Activated CD4-positive, alpha-beta memory T cell treated with anti-CD3 and anti-CD28 coated beads for 36 hours (primary cell): ENCODE measurements at places on chromosomes 4 and X. TPM values are rescaled to one million over a fixed set of nuclear protein-coding genes. Genes with fewer than 3 reads are reported as not detected.

The MAGEA11 gene
- not detected for total RNA-seq

The NDP gene
- not detected for total RNA-seq

The GLRA2 gene
- total RNA-seq = not detected

The NPNT gene
- not detected for total RNA-seq

The SHROOM2 gene
- total RNA-seq = not detected

The RNF212 gene
- total RNA-seq = 0.87 TPM

The SSR4 gene
- total RNA-seq = 203 TPM

The LNX1 gene
- not detected for total RNA-seq

The CMC4 gene
- total RNA-seq = 4.9 TPM

GRCh38 chr4:14364953-14365536 is 637.2 kb upstream of the CPEB2 start:
- H3K4me3 ChIP-seq = no peak overlapping the region
- no peaks in the 10 kb centered on the region for H3K27me3 ChIP-seq
- H3K4me1 ChIP-seq = no peaks in the 10 kb centered on the region
- no peak for DNase-seq
- no peaks in the 10 kb centered on the region for H3K36me3 ChIP-seq

DNA sequence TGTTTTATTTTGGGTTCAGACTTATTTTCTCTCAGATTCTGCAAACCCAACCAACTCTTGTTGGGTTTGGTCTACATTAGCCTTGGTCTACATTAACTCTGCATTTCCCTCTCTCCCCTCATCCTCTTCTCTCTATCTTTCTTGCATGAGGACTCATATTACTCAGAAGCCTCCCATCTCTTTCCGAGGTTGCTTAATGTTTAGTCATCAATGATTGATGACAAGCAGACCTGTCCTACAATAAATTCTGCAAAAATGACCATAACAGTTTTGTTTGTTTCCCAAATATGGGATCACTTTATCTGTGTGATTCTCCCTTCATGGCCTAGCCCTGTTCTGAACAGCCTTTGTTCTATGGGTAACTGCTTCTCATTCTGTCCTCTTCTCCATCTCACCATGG is 75.2 kb downstream of the GABRB1 start:
- no peaks in the 10 kb centered on the region for H3K4me1 ChIP-seq
- no peak overlapping the region for H3K4me3 ChIP-seq
- H3K36me3 ChIP-seq = no peaks in the 10 kb centered on the region
- H3K27ac ChIP-seq = no peak overlapping the region
- no peak for DNase-seq

GRCh38 chr4:87046121-87046551 is 111.3 kb downstream of the AFF1 start:
- no peaks in the 10 kb centered on the region for H3K27me3 ChIP-seq
- H3K36me3 ChIP-seq = peaks cover 32% of the 10 kb centered on the region

DNA sequence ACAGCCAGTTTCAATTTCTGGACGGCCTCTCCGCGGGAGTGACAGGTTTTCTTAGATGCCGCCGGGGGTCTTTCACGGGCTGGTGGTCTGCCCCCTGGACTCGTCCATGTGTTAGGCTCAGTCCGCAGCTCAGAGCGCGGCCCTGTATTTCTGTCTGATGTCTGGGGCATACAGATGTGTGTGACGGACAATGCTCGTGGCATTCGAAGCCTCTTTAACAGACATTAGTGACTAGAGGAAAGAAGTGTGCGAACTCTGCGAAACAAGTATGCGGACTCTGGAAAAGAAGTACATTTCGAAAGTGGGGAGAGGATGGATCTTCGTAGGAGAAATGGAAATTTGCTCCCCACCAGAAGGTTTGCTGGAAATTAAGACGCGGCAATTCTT is 793 bp upstream of the DCUN1D4 start:
- H3K36me3 ChIP-seq = peaks cover 1% of the 10 kb centered on the region
- peak overlapping the region; percentile 89 for H3K4me3 ChIP-seq
- H3K4me1 ChIP-seq = peaks cover 18% of the 10 kb centered on the region
- no peaks in the 10 kb centered on the region for H3K27me3 ChIP-seq
- peak overlapping the region; percentile 89 for H3K27ac ChIP-seq
- peak; percentile 16 for DNase-seq

DNA sequence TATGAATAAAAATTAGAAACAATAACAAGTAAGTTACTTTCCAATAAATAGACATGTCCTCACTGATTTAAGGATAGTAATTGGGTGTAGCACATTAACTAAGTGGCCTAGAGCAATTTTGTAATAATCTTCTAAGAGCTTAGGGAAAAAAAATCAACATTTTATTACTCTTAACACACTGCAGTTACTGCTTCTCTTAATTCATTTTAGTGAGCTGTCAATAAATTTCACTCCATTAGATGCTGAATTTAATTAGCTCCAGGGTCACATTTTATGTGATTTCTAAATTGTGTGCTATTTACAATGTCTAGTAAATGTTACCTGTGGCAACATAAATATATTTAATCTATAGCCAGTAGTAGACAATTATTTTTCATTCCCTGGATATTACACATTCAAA is 612.0 kb downstream of the C4orf33 start:
- no peak overlapping the region for H3K27ac ChIP-seq
- no peak for DNase-seq
- no peaks in the 10 kb centered on the region for H3K27me3 ChIP-seq
- H3K4me3 ChIP-seq = no peak overlapping the region

GRCh38 chrX:9033989-9034388 is at the start of gene FAM9B:
Gene FAM9B, minus strand, starts transcription at chrX:9034127. Its CDS starts 1,141 bp downstream, at chrX:9032986.
- H3K27ac ChIP-seq = no peak within 1 kb of the TSS
- peaks cover 4% of the 10 kb centered on the region for H3K4me1 ChIP-seq
- no peaks in the 10 kb centered on the region for H3K36me3 ChIP-seq
- H3K27me3 ChIP-seq = no peaks in the 10 kb centered on the region
- DNase-seq = no peak

DNA sequence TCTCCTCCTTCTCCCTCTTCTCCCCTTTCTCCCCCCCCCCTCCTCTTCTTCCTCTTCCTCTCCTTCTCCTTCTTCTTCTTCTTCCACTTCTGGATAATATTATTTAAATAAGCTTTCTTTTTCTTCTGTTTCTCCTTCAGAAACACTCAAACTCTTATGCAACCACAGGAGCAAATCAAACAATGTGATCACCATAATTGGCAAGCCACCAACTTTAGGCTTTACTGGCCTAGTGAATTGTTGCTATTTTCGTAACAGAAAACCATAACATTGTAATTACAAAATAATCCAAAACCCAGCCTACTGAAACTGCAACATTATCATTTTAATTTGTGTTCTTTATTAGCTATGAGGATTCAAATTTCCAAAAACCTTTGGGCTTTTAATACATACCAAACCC is 14.3 kb downstream of the DCAF8L1 start:
- no peak for DNase-seq
- no peak overlapping the region for H3K4me3 ChIP-seq
- H3K27ac ChIP-seq = no peak overlapping the region
- H3K36me3 ChIP-seq = no peaks in the 10 kb centered on the region
- H3K27me3 ChIP-seq = no peaks in the 10 kb centered on the region
- no peaks in the 10 kb centered on the region for H3K4me1 ChIP-seq

DNA sequence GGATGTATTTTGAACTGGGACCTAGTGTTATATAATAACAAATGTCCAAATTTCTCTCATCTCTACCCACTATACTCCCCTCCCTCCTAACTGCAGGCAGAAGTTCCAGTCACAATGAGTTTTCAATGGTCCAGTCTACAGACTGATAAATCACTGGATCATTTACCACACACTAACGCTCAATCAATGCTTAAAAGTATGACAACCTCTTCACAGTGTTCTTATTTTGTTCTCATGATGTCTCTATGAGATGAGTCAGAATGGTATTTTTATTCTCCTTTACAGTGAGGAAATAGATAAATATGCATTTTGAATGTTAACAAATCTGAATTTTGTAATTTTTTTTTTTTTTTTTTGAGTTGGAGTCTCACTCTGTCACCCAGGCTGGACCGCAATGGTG is 83.7 kb upstream of the ETNPPL start:
- H3K27me3 ChIP-seq = peaks cover 4% of the 10 kb centered on the region
- H3K27ac ChIP-seq = no peak overlapping the region
- peaks cover 11% of the 10 kb centered on the region for H3K4me1 ChIP-seq
- no peak for DNase-seq
- no peak overlapping the region for H3K4me3 ChIP-seq

DNA sequence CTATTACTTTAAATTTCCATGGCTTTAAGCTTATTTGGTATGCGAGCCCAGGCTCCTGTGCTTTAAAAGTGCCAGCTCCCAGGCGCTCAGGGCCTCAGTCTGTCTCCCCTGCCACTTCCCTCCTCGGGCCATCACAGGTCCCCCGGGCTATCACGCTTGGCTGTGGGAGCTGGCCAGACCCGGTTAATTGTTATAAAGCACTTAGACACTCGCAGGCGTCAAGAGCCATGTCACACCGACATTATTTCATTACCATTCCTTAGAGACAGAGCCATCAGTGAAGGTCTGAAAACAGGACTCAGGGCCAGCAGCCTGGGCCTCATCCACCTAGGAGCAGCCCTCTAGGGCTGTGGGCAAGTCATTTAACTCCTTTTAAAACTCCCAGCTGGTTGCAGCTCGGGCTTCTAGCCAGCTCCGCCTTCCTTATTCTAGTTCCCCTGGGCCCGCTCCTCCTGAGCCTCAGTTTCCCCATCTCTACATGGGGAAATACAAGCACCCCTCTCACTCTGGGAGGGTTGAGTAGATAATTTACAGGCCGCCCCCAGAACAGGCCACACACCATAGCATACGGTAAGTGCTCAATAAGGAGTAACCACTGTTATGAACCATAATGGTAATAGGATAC is 99.0 kb downstream of the HMX1 start:
- no peaks in the 10 kb centered on the region for H3K27me3 ChIP-seq
- H3K4me1 ChIP-seq = no peaks in the 10 kb centered on the region
- no peaks in the 10 kb centered on the region for H3K36me3 ChIP-seq
- H3K27ac ChIP-seq = no peak overlapping the region

- H3K36me3 ChIP-seq = no peaks in the 10 kb centered on the region
- H3K4me3 ChIP-seq = no peak overlapping the region
- H3K27ac ChIP-seq = no peak overlapping the region
- H3K4me1 ChIP-seq = no peaks in the 10 kb centered on the region
- no peak for DNase-seq
- no peaks in the 10 kb centered on the region for H3K27me3 ChIP-seq
These were observed 94.3 kb downstream of the TEX13A start for GRCh38 chrX:105126201-105126600.

- H3K27ac ChIP-seq = peak overlapping the region; percentile 98
- peaks cover 56% of the 10 kb centered on the region for H3K4me1 ChIP-seq
- DNase-seq = no peak
- H3K27me3 ChIP-seq = no peaks in the 10 kb centered on the region
These were observed 17.6 kb downstream of the GPR174 start for GRCh38 chrX:79162076-79162475.

GRCh38 chr4:156169861-156170260 is 216.2 kb upstream of the CTSO start:
- no peaks in the 10 kb centered on the region for H3K27me3 ChIP-seq
- DNase-seq = no peak
- no peaks in the 10 kb centered on the region for H3K4me1 ChIP-seq
- H3K27ac ChIP-seq = no peak overlapping the region

GRCh38 chr4:163701916-163702315 is 207.4 kb downstream of the TMA16 start:
- no peak for DNase-seq
- H3K36me3 ChIP-seq = no peaks in the 10 kb centered on the region
- H3K4me3 ChIP-seq = no peak overlapping the region

- no peaks in the 10 kb centered on the region for H3K4me1 ChIP-seq
- no peak overlapping the region for H3K4me3 ChIP-seq
- no peaks in the 10 kb centered on the region for H3K36me3 ChIP-seq
These were observed 225.6 kb downstream of the FBXW7 start for GRCh38 chr4:152310257-152310656.

- no peak overlapping the region for H3K27ac ChIP-seq
- no peak overlapping the region for H3K4me3 ChIP-seq
- no peaks in the 10 kb centered on the region for H3K36me3 ChIP-seq
- DNase-seq = no peak
- H3K4me1 ChIP-seq = no peaks in the 10 kb centered on the region
These were observed 41.5 kb upstream of the DCAF8L2 start for GRCh38 chrX:27548624-27549023.

GRCh38 chr4:74317616-74318246 is 9.5 kb downstream of the EPGN start:
- DNase-seq = no peak
- H3K36me3 ChIP-seq = no peaks in the 10 kb centered on the region
- H3K4me1 ChIP-seq = no peaks in the 10 kb centered on the region

DNA sequence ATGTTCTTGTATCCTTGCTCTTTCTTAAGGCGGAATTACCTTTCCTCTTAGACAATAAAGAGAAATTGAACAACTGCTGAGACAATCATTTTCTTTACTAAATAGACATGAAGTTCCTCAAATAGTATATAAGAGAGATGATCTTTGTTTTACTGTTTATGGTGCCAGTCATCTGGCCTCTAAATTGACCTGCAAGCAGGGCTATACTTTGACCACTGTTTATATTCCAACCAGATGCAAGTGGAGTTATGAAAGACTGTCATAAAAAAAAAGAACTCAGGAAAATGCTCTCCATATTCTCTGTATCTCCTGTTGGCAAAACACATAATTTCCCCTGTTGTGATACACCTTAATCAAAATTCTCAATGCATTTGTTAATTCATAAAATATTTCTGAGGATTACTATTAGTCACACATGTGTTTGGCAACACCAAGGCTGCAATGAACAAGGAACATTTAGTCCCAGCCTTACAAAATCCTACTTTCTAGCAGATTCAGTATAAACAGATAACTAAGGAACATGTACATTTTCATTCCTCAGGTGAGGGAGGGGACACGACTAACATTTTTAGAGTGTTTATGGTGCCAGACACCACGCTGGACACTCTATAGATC is 562.3 kb downstream of the KCNIP4 start:
- no peaks in the 10 kb centered on the region for H3K27me3 ChIP-seq
- H3K4me3 ChIP-seq = no peak overlapping the region
- H3K4me1 ChIP-seq = no peaks in the 10 kb centered on the region
- H3K36me3 ChIP-seq = no peaks in the 10 kb centered on the region
- no peak overlapping the region for H3K27ac ChIP-seq

DNA sequence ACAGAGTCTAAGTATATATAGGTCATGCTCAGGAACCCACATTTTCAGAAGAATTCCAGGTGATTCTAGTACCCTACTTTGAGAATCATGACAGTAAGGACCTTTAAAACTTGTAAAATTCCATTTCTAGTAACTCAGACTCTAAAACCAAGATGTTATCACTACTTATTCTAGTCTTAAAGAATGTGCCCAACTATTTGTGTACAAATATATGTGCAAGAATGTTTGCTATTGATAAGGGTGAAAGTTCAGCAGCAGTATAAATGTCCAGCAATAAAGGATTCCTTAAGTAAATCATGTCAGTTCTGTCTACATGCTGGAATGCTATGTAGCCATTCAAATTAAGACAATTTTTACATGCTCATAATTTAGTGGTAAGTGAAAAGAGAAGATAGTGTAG is 71.1 kb upstream of the MAGEB2 start:
- no peaks in the 10 kb centered on the region for H3K4me1 ChIP-seq
- no peak overlapping the region for H3K4me3 ChIP-seq
- H3K36me3 ChIP-seq = no peaks in the 10 kb centered on the region
- H3K27me3 ChIP-seq = no peaks in the 10 kb centered on the region
- DNase-seq = no peak
- H3K27ac ChIP-seq = no peak overlapping the region

GRCh38 chrX:110012818-110013485 is 10.0 kb downstream of the TMEM164 start:
- H3K4me3 ChIP-seq = no peak overlapping the region
- H3K27me3 ChIP-seq = no peaks in the 10 kb centered on the region
- H3K36me3 ChIP-seq = peaks cover 6% of the 10 kb centered on the region
- no peak overlapping the region for H3K27ac ChIP-seq
- H3K4me1 ChIP-seq = peaks cover 3% of the 10 kb centered on the region
